ENCODE measurements at places on chromosomes 2 and 18.

- DNase-seq: no peak
Measured at GRCh38 chr2:54818226-54818625, 94.8 kb downstream of the EML6 start.

- no peak for DNase-seq
Measured at GRCh38 chr2:241558532-241559322, at the start of gene BOK. TSS of gene BOK (plus strand) at chr2:241558745. CDS start at chr2:241559484, 739 bp downstream.

GRCh38 chr18:25895518-25895917, 194.9 kb downstream of the SS18 start:
- no peak for DNase-seq

DNA sequence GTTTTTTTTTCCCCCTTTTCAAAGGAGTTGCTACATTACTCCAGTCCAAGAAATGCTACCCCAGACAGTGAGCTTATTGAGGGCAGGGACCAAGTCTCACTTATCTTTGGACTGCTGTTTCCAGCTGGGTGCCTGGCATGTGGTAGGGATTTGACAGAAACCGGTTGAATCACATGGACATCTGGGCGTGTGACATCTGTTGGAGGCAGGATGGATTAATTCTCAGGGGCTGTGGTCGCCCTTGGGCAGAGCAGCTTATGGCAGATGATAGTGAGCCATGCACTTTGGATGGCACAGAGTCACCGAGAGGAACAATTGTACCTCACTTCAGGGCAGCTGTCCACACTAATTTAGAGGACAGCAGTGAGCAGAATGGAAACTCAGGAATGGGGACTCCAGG, 254.6 kb upstream of the ID2 start:
- no peak for DNase-seq

GRCh38 chr2:160499865-160500264, 6.3 kb upstream of the RBMS1 start:
- DNase-seq: no peak

- peak; percentile 7 for DNase-seq
Measured at GRCh38 chr2:18378020-18378653, 182.3 kb downstream of the RDH14 start.

DNA sequence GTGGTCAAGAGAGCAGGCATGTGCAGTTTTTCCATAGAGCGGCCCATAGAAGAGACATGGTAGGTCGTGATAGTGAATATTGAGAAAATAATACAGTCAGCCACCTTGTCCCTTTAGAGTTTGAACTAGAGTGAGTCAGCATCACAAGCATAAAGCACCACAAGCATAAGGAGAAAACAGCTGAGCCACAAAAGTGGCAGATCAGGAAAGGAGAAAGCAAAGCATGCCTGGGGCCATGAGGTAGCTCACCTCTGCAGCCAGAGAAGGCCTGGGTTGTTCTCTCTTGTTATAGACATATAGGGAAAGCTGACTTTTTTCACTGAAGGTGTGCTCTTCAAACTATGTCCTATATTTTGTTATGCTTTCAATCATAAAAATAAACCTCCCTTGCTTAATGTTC, 879.0 kb downstream of the DSC3 start:
- DNase-seq: no peak

DNA sequence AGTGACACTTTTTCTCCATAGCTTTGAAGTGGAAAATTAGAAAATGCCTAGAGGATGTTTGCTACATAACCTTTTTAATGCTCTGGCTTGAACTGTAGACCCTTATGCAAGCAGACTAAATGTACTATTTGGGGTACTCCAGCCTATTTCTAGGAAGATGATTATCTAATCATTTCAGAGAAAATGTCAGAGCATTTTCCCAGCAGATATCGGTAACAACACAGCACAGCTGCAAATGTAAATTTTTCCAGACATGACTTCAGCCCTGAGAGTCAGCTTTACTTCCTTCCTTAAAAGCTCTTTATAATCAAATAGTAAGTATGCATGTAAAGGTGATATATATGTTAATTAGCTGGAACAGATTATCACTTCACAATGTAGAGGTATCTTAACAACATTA, 1647.1 kb downstream of the SUCLG1 start:
- no peak for DNase-seq

DNA sequence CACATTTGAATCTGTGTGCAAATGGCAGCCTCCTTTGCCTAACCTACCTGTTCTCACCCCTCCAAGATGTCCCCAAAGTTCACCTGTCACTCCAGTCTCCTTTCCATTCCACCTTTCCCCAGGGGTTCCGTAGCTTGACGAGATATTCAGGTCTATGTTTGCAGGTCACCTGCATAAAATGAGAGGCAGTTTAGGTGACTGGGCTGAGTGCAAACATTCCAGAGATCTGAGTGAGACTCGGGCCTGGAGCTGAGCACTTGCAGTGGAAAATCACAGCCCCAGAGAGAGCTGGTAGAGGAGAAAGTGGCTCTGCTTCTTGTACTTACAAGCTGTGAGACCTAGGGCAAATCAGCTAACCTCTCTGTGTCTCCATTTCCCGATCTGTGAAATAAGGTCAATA, 20.1 kb downstream of the CAPN14 start:
- DNase-seq: no peak

GRCh38 chr2:109102588-109103233, 26.3 kb upstream of the SH3RF3 start:
- DNase-seq: no peak

- no peak for DNase-seq
Measured at GRCh38 chr2:136032817-136033535, 47.5 kb upstream of the DARS1 start.

DNA sequence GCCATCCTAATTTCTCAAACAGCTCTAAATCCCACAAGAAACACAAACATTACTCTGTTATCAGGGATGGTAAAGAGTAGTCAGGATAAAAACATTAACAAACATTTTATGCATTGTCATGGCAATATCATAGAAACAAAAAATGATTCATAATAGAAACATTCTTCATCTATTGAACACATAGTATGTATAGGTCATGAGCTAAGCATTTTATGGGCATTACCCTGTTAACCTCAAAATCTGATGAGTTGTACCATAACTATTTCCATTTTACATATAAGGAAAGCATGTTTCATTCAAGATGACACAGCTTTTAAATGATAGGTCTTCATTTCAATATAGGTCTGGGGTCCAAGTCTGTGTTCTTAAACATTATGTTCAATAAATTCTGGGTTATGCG, 344.9 kb downstream of the RND3 start:
- no peak for DNase-seq

DNA sequence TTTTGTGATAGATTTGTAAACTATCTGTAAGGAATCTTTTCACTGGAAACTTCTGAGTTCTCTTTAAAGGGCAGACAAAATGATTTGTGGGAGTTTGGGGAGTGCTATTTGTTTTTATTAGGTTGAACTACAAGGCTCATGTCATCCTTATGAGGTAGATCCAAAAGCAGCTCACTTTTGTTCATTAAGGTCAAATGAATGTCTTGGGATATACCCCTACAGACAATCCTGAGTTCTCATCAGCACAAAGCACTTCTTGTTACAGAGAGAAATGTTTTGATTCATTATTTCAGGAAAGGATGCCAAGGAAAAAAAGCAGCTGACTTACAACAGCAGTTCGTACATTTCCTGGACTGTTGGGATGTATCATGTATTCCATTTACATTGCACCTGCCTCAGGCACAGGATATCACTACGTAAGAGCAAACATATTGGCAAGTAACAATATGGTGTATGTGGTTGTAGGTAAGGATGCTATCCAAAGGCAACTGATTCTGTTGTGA, 68.9 kb downstream of the DCC start:
- DNase-seq: no peak

DNA sequence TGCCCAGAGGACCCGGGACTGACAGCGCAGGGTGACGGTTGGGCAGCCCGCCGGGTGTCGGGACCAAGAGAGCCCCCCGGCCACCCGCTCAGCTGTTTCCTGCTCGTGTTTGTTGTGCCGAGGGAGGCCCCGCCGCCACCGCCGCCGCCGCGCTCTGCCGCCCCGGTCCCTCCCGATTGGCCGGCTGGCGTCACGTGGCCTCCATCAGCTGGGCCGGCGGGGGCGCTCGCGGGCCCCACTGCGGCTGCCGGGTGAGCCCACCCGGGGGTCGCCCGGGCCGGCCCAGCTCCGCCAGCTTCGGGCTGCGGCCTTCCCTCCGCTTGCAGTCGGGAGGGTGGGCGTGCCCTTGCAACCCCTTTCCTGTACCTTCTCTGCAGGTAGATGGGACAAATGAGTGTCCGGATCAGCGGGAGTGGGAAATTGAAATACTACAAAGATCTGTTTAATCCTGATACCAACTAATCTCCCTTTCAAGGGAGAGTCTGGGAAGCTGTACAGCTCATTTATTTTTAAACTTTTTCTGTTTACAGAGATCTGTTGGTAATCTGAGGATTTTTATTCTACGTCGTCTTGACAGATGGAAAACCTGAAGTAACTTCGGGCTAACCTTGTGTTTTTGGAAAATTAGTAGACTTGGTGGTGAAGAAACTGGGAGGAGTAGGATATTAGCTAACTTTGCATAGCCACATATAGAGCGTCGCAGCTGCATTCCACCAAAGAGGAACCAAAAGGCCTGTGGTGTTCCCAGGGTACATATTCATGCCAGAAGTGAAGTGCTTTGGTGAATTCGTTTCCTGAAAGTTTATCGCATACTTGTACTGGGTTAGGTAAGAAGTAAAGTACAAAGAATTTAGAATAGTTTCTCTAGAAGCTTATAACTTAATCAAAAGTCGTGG, 1.2 kb downstream of the YPEL5 start:
- peak; percentile 75 for DNase-seq

GRCh38 chr2:56505885-56506284, 322.1 kb downstream of the CCDC85A start:
- no peak for DNase-seq

DNA sequence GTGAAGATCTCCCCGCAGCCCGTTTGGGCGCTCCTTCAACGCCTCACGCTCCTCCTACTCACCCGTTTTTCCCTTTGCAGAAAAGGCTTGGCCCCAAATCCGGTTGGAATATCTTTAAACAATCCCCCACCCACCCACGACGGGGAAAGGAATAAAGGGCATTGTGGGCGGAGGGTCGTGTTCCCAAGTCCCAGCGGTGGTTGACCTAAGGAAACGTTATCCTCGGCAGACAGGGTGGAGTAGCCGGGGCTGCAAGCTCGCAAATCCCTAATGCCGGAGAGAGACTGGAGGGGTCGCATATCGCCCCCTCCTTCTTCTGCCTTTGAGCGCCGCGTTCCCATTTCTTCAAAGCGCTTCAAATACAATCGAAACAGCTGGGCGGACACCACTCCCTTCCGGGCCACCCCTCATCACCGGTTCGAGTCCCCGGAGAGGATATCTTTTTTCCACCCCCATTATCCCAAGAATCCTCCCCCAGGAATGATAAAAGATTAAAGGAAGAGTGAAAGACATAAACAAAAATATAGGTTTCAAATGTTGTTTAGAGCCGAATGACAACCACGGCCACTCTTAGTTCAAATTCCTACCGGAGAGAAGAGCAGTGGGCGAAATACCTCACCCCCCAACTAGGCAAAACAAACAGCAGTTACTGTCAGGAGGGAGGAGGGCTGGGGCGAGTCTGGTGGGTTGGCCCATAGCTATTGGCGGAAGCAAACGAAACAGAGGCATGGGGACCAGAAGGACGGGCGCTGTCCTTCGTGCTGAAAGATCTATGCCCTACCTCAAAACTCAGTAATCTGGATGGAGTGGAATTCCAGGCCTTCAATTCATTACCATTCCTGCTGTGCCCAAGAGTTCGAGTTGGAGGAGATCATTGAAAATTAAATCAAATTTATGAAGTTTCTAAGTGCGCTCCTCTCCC, 2.8 kb upstream of the GAD1 start:
- DNase-seq: no peak

DNA sequence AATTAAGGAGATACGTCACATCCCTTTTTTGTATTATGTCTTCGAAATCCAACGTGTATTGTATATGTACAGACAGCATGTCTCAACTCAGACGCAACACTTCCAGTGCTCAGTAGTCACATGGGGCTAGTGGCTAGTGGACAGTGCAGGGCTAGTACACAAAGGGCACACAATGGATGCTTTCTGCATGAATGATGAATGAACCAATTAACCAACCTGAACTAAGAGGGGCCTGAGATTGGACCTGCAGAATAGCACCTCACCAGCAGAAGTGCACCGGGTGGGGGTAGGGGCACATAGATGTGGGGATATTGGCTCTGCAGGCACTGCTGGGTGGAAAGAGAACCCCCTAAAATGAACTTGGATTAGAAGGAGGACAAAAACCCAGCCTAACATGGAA, 20.7 kb downstream of the ST8SIA5 start:
- DNase-seq: no peak

GRCh38 chr2:119784876-119785275, 25.2 kb downstream of the PTPN4 start:
- DNase-seq: no peak

- no peak for DNase-seq
Measured at GRCh38 chr2:3807853-3808252, 104.5 kb downstream of the DCDC2C start.

- DNase-seq: no peak
Measured at GRCh38 chr2:19648583-19648982, 253.2 kb downstream of the TTC32 start.

- no peak for DNase-seq
Measured at GRCh38 chr2:134360745-134361487, 107.0 kb downstream of the MGAT5 start.

GRCh38 chr2:84443477-84443876, 15.6 kb downstream of the SUCLG1 start:
- DNase-seq: no peak

DNA sequence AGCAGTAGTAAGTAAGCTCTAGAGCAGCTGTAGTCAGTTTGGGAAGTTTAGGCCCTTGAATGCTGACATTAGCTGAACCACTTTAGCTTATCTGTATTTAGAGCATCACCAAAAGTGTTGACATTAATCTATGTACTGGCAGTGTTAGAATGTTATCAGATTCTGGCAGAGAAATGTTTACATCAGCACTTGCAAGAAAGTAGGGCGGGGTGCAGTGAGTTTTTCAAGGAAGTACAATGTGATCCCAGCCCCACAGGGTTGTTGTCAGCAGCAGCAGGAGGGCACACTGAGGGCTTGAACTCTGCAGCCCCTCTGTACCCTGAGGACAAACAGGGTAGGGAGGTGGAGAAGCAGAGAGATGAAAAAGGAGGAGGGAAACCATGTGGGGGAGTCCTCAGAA, 35.5 kb upstream of the RMP24 start:
- DNase-seq: no peak

DNA sequence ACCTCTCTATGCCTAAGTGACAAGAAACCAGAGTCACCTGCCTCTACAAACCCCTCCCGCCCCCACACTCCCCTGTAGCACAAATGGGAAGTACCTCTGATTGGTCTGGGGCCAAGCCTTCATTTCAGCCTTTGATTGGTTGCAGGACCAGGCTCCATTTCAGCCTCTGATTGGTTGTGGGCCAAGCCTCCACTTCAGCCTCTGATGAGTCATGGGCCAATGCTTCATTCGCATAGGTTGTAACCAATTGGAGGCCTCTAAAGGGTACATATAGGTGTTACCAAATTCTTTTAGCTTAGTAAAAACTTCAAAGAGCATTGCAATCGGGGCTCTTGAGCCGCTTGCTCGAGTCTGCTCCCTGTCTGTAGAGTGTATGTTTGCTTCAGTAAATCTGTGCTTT, 25.0 kb downstream of the CCDC102B start:
- no peak for DNase-seq

- DNase-seq: no peak
Measured at GRCh38 chr2:58967736-58968135, 726.6 kb upstream of the FANCL start.

- no peak for DNase-seq
Measured at GRCh38 chr2:48943436-48943835, 187.9 kb upstream of the LHCGR start.

GRCh38 chr2:127762441-127762840, 48.5 kb downstream of the WDR33 start:
- no peak for DNase-seq

Measured in activated gamma-delta T cell treated with Interleukin-2 at 50 U/mL for 16 hours (primary cell).